GDM1 (cell line): ENCODE measurements at places on chromosomes 7 and 10.

- no peak for DNase-seq
Measured at GRCh38 chr7:105680505-105681187, 99.4 kb upstream of the EFCAB10 start.

GRCh38 chr10:5833814-5834213 is 20.6 kb upstream of the GDI2 start:
- DNase-seq = no peak

- no peak for DNase-seq
Measured at GRCh38 chr10:74179111-74179710, 28.2 kb downstream of the ADK start.

GRCh38 chr7:46932306-46932675 is 649.6 kb downstream of the TNS3 start:
- no peak for DNase-seq

DNA sequence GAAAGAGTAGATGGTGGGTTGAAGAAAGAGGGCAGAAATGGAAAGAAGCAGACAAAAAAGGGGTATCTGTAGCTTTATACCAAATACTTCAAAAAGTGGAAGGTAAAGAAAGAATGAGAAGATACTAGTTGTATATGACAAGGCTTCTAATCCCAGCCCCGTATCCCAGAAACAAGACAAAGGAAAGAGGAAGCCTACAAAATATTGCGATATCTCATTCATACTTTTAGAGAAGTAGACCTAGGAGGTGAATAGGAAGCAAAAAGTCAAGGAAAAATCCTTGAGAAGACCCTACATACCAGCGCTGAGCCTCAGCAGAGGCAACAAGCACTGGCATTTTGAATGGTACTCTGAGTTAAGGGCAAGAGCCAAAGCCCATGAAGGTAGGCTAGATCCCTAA is 26.6 kb downstream of the PHTF2 start:
- DNase-seq = no peak
